ENCODE measurements at places on chromosomes 7 and 10. TPM values are rescaled to one million over a fixed set of nuclear protein-coding genes. Genes with fewer than 3 reads are reported as not detected.

DNA sequence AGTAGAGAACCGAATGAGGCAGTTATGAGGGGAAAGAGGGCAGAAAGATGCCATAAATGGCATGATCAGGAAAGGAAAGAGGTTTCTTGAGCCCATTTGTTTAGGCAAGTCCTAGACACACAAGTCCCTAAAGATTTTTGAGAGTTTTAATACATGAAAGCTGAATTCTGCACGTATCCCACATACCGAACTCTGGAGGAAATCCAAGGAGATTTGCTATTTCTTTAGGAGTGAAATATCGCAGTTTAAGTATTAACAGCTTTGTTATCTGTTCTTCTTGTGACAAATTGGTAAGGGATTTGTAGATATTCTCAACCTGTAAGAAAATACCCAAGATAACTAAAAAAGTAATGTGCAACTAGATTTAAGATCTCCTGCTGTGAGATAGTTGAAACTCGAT lies 23.7 kb upstream of the CUBN start:
- DNase-seq = no peak

Gene ADAM22
- 32.6 TPM for total RNA-seq

GRCh38 chr7:25311346-25311745 lies 83.1 kb upstream of the NPVF start:
- DNase-seq = no peak

GRCh38 chr10:60114765-60115586 lies 208.6 kb upstream of the CCDC6 start:
- no peak for DNase-seq

Gene UCMA
- not detected for total RNA-seq

DNA sequence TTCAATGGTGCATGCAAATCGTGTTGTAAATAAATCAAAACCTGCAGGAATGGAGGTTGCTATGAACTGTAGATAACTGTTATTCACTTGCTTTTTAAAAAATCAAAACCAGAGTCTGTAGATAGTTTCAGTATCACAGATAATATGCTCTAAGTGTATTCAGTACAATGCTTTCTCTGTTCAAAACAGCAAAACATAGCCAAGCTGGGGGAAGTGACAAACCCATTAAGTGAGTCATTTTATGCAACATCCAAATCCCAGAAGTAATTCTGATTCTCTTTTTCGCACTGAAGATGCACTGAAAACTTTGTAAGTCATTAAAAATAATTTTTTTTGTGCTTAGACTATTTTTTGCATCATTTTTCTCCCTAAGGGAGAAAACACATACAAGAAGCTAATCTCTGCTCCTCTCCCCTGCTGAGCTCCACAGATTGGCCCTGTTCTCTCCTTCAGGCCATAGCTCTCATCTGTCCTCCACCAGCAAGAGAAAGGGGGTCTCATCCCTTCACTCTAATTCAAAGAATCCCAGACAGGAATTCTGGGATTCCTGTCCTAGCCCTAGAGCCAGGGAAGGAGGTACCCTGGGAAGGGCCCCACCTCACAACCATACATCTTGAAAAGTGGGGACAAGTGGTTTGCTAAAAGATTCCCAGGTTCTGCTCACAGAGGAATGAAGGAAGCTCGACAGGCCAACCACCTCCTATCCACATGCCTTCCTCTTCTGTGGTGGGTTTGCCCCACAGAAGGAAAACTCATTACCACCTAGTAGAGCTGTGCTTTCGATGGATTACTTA lies 4.9 kb downstream of the PRTFDC1 start:
- DNase-seq = no peak

DNA sequence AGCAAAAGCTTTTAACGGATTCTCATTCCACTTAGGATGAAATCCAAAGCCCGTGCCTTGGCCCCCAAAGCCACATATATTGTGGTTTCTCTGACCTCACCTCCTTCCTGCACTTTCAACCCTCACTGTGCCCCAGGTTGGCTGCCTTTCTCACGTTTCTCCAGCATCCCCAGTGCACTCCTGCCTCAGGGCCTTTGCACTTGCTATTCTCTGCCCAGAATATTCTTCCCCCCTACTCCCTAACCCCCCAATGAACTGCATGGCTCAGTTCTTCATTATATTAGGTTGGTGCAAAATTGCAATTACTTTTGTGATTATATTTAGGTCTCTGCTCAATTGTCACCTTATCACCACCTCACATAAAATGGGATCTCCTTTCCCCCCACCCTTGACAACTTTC lies 34.2 kb downstream of the MYOF start:
- DNase-seq = no peak

GRCh38 chr7:33079096-33079495 lies 16.5 kb upstream of the NT5C3A start:
- no peak for DNase-seq

Gene OR2A7
- 0.36 TPM for total RNA-seq

GRCh38 chr10:86667421-86668181 lies 710 bp upstream of the LDB3 start:
- DNase-seq = no peak

Gene FAM241B
- 2.8 TPM for total RNA-seq

DNA sequence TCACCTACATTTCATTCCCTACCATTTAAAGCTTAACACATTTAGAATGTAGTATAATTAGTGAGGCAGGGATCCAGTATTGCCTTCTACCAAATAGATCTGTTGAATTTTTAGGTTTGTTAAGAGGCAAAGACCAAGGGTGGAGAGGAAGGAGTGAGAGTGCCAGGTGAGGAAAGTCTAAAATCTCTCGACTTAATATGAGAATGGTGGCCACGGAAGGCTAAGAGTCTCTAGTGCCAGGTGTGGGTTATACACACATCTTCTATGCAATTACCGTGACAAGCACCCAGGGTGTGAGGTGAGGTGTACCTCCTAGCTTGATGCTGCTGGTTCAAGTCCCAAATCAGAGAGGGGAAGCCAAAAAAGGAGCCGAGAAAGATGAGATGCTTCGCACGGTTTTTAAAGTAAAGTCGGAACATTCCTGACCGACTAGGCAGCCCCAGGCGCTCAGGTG lies 439 bp downstream of the IQUB start:
- no peak for DNase-seq

Gene ZNF503
- 5.4 TPM for total RNA-seq

DNA sequence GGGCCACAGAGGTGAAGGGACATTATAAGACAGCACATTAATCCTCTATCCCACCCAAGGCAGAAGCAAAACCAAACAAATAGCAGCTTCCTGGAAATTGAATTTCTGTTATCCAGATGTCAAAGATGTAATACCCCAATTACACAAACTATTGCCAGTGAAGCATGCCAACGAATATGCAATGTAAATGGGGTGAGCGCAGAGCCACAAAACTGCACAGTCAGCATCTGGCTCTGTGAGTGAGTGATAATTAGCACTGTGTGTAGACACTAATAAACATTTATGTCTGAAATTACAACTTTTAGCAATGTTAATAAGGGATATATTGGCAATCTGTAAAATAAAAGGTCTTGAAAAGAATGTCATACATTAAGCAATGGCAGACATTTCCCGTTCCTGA lies 3.2 kb downstream of the BEND7 start:
- DNase-seq = no peak

Gene SAP25
- not detected for total RNA-seq

GRCh38 chr10:33930079-33930478 lies 595.6 kb upstream of the NRP1 start:
- DNase-seq = no peak

Measured in adrenal gland (tissue), 19 donors.